ENCODE measurements at places on chromosomes 12 and 14. TPM values are rescaled to one million over a fixed set of nuclear protein-coding genes. Genes with fewer than 3 reads are reported as not detected.

Gene MGP
- not detected for total RNA-seq

Gene RNASE12
- not detected for total RNA-seq

Gene LLPH
- total RNA-seq: 31.0 TPM

Gene CRY1
- 26.0 TPM for total RNA-seq

Gene PUS1
- total RNA-seq: 71.2 TPM
